ENCODE measurements at places on chromosomes 4 and X.

DNA sequence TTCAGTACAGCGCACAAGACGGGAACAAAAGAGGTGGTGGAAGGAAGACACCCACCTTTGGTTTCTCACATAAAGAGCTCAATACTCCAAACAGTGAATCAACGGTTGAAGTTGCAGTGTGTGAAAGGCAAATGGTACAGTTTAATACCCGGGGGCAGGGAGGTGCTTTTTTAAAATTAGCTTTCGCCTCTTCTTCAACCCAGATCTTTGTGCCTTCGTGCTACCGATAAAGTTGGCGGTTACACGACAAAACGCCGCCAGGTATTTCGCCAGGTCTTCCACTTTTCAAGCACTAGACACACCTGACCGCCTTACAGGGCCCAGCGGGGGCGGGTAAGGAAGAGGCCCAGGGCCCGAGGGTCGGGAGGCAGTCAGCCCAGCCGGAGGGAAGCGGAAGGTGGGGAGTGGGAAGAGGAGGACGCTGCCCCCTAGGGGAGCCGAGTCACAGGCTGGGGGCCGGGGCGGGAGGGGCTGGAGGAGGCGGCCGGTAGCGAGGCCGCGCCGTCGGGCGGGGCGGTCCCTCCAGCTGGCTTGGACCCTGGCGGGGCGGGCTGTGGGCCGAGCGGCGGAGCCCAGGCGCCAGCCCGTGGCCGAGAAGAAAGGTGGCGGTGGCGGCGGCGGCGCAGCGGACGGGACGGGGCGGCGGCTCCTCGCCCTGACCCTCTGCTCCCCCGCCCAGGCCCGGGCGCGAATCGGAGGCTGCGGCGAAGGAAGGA lies 16.0 kb downstream of the UTP3 start:
- peak; percentile 56 for DNase-seq

DNA sequence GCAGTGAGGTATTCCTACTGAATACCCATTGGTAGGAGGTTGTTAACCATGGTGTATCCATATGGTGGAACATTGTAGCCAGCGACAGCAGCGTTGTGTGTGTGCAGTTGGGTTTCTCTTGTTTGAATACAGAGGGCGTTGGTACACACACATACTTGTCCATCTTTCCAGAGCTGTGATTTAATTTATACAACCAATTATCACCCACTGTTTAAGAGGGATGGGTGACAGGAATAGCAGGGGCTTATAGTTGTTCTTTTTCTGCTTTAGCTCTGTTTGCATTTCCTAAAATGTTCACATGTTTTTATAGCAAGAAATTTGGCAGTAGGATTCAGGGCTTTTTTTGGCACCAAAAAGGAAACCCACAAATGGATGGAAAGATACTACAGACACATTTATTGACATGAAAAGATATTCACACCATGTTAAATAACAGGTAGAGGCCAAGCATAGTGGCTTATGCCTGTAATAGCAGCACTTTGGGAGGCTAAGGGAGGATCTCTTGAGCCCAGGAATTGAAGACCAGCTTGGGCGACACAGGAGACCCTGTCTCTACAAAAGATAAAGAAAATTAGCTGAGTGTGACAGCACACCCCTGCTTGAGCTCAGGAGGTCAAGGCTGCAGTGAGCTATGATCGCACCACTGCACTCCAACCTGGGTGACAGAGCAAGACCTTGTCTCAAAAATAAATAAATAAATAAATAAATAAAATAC lies 60.6 kb downstream of the TNIP2 start:
- DNase-seq: no peak

GRCh38 chr4:183631577-183632198 lies 27.3 kb downstream of the RWDD4 start:
- no peak for DNase-seq

GRCh38 chrX:7435822-7436221 lies 287.9 kb upstream of the PUDP start:
- no peak for DNase-seq

- no peak for DNase-seq
Measured at GRCh38 chr4:185374573-185374972, 21.2 kb downstream of the LRP2BP start.

DNA sequence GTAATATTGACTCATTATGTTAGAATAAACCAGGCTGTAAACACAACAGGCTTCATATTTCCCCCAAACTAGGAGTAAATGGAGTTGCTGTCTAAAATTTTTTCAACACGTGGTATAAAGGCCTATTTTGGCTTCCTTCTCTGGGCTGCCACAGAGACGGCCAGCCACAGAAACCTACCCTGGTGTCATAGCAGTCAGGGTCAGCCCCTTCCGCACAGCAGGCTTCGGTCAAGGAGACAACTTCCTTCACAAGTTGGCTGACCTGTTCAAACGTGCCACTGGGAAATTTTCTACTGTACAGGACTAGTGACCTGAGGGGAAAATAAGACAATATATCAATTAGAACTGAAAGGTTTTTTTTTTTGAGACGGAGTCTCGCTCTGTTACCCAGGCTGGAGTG lies 15.8 kb downstream of the GC start:
- no peak for DNase-seq

GRCh38 chr4:174318829-174319764 lies 35.4 kb downstream of the CEP44 start:
- peak; percentile 73 for DNase-seq

GRCh38 chr4:10066206-10066605 lies 44.9 kb upstream of the SLC2A9 start:
- no peak for DNase-seq

DNA sequence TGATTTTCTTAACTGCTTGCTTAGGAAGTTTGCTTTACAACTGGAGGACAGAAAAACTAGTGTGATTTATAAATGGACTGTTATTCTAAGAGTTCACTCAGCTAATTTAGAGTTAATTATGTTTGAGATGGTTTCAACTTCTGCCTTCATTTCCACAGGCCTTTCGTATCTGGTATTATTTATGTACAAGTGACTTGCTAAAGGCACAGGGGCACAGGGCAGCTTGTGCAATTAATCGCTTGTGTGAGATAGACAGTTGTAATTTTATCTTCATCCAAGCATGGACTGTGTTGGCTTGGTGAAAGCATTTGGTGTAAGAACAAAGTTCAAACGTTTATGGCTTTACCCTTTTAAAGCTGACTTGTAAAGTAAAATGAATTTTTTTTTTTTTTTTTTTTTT lies 38.3 kb downstream of the GPAT3 start:
- no peak for DNase-seq

DNA sequence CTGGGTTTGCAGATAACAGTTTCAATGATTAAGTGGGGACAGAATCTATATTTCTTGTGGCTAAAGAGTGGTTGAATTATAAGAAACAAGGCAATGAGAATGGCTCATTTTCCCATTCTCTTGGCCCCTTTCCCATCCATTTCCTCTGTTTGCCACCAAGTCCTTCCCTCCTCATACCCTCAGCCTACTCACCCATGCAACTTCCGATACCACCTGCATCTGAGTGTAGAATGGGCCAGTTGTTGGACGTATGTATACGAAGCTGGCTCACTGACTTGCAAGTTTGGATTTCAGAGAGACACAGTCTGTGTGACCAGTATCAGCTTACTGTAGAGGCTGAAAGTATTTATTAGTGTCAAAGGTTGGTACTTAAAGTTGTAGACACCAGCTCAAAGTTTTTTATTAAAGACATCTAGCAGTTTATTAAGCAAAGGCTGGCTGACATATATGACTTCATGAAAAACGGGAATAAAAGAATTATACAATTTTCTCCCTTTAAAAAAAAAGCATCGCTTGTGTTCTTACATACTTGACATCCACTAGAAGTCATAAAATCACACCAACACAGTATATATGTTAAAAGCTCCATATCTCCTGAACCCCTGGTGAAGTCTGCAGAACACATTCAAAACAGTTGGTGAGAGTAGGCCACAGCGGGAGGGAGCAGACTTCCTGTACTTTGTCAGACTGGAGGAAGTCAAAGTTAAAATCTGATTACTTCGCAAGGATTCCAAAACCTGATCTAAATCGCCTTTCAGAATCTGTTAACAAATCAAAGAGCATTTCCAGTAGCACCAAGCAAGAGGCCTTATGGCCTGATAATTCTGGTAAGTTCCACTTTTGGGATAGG lies 22.4 kb upstream of the STIM2 start:
- no peak for DNase-seq

GRCh38 chr4:11497972-11498371 lies 69.3 kb upstream of the HS3ST1 start:
- DNase-seq: no peak

DNA sequence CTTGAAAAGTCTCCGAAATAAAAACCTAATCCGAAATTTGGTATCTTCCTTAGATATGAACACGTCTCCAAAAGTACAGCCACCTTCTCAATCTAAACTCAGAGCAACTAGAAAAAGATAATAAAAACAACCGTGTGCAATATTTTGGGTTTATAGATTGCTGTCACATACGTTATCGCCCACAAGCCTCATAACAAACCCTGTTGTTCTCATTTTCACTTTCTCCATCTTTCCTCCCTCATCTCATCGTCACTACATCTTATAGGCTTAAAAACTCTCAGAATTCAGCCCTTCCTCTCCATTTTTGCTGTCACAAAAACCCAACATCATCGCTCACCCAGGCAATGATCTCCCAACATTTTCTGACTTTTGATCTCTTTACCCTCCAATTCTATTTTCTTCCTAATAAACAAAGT lies 448 bp upstream of the SCFD2 start:
- DNase-seq: no peak

DNA sequence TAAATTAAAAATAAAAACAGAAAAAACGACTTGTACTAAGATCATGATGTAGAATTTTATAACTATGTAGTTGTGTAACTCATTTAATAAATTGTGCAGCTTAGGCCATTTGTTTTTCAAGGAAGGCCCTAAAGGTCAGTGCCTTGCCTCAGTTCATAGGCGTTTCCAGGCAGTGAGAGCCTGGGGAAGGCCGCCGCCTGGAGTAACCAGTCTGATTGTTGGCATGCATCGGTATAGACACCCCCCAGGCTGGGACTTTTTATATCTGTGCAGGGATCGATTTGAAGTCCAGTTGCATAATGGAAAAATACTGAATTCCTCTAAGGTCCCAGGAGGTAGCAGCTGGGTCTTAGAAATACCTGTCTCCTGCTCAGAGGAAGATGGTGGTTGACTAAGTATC lies 77.2 kb downstream of the TMEM131L start:
- DNase-seq: no peak

- DNase-seq: peak; percentile 77
Measured at GRCh38 chrX:24148535-24149350, 786 bp upstream of the ZFX start.

DNA sequence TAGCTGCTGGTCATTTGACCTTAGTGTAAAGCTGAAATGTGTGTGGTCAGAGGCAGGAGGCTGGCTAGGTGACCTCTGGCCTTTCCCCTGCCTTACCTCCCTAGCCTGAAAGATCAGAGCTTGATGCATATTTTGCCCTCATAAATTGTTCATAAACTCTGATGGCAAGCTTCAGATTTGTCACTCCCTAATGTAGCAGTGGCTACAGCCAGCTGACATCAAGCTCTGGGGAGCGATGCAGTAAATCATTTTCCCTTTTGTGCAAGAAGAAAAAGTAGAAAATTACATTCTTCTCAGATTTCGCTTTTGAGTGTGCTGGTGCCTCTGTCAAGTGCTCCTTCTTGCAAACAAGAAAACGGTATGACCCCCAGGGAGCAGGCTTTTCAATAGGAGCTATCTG lies 87.7 kb upstream of the MAGEA4 start:
- no peak for DNase-seq

GRCh38 chr4:189740873-189741272 lies 199.8 kb upstream of the FRG1 start:
- no peak for DNase-seq

GRCh38 chr4:100059467-100059866 lies 109.4 kb upstream of the H2AZ1 start:
- DNase-seq: no peak

DNA sequence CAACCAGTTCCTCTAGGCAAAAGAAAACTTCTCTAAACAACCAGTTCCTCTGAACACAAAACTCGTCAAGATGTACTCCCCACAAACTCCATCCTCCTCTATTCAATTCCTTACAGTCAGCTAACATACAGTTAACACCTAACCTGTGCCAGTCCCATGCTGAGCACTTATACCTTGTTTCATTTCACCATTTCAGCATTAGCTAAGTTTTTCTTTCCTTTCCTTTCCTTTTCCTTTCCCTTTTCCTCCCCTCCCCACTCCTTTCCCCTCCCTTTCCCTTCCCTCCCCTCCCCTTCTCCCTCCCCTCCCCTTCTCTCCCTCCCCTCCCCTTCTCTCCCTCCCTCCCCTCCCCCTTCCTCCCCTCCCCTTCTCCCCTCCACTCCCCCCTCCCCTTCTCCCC lies 13.1 kb downstream of the HERC6 start:
- no peak for DNase-seq

DNA sequence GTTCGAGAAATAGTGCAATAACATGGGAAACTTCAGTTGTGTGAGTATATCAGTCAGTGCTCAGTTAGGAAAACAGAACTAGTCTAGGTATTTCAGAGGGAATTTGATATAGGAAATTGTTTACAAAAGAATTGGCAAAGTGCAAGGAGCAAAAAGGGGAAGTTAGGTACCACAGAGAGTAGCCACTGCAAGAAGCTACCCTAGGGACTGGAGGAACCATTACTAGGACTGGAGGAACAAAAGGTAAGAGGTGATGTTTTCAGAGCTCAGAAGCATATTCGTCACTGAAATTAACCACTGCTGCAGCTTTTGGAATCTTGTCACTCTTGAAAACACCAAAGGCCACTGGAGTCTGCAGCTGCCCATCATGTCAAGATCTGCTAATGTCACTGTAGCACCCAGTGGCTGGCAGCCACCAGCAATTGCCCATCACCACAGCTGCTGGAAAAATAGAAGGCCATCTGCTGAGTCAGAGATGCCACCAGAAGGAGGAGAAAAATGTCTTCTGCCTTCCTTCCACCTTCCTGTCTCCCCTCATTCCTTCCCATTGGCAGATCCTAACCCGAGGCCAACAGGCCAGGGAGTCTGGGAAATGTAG lies 160.6 kb upstream of the RPS6KA3 start:
- DNase-seq: no peak

Data from fibroblast of the aortic adventitia (primary cell).